ENCODE measurements at places on chromosomes 1 and 21.

DNA sequence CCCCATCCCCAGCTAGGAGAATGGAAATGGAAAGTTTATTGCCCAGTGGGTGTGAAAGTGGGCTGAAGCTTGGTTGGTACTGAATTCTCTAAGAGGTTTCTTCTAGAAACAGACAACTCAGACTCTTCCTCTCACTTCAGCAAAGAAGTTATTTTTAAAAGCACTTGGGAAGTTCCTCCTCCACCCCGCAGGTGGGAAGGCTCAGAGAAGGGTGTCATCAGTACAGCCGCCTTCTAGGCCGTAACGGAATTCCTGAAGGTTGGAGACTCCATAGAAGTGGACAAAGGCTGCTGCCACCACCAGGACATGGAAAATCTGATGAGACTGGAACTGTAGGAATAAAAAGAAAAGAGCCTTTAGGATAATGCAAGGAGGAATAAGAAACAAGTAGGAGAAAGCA is 14.3 kb upstream of the KLHL12 start:
- DNase-seq = no peak

DNA sequence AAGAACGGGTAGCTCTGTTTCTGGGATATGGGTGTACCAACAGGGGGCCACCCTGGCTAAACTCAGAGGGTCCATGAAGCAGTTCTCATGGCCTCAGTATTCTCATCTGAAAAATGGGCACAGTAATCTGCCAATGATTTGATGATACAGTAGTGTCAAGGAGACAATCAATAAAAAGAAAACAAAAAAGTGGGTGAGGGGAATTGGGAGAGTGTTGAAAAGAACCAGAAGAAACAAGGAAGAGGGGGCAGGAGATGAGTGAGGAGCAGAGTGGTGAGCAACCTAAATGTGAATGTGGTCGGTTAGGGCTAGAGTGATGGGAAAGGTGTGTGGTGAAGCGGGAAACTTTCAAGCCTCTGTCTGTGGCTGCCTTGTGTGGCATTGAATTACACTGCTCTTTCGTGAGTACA is 2.0 kb downstream of the SLAMF7 start:
- no peak for DNase-seq

DNA sequence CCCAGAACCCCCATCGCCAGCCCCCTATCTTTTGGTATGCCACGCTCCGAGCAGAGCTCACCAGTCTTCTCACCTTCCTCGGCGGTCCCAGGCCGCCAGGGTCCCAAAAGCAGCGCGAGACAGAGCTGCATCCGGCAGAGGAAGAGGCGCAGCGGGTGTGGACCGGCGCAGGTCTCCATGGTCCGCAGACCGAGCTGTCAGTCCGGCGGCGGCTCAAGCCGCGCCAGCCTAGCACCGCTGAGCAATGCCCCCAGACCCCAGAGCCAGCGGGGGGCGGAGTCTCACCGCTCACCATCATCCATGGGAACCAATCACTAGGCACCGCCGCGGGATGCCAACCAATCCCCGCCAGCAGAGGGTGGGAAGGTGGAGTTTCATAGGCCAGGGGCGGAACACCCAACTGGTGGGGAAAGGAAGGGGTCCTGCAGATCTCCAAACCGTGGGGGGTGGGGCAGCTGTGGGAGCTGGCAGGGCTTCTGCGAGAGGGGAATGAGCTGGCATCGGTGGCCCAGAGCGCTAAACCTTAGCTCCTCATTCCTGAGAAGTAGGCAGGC is at the start of gene EPHA10:
Gene EPHA10 (minus strand): TSS at position 233 of the 554 bp plus-strand sequence. CDS start 54 bp downstream, at position 179.
- no peak for DNase-seq

DNA sequence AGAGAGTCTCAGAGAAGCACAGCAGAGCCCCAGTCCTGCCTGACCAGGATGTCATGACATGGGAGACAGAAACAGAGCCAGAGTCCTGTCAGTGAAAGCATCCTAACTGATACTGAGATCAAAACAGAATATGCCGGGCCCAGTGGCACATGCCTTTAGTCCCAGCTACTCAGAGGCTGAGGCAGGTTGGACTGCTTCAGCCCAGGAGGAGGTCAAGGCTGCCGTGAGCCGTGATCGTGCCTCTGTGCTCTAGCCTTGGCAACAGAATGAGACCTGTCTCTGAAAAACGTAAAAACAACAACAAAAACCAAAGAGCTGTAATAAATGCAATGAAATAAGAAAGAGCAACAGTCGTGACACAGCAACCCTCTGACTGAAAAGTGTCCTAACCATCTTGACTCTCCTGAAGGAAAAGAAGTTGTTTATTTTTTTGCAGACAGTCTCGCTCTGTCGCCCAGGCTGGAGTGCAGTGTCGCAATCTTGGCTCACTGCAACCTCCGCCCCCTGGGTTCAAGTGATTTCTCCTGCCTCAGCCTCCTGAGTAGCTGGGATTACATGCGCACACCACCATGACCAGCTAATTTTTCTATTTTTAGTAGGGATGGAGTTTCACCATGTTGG is 189.2 kb downstream of the SLC45A1 start:
- DNase-seq = no peak

DNA sequence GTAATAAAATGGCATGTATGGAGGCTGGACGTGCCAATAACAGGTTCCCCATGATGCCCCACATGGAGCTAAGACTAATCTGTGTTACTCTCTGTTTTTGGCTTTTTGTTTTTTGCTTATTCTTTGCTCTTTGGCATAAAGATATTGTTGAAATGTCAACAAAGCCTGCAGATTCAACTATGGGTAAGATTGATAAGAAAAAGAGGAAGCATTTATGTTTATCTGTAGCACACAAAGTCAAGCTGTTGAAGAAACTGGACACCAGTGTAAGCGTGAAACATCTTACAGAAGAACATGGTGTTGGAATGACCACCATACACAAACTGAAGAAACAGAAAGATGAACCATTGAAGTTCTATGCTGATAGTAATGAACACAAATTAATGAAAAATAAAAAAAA is 402.7 kb downstream of the LTN1 start:
- no peak for DNase-seq

DNA sequence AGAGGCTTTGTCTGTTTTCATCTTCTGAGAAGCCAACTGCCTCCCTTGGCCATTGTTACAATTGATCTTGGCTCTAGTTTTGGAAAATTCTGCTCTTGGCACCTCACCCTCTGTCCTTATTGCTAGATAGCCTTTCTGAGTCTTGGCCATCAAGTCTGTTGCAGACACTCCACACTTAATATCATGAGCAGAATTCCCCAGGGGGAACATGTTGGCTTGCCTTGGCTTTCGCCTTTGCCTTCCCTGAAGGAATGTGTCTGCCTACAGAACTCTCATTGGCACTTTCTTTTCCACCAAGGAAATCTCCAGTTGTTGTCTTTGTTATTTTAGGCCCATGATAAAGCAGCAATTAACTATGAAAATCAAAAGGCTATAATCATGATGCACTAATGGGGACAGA is 42.7 kb upstream of the LDLRAP1 start:
- no peak for DNase-seq

DNA sequence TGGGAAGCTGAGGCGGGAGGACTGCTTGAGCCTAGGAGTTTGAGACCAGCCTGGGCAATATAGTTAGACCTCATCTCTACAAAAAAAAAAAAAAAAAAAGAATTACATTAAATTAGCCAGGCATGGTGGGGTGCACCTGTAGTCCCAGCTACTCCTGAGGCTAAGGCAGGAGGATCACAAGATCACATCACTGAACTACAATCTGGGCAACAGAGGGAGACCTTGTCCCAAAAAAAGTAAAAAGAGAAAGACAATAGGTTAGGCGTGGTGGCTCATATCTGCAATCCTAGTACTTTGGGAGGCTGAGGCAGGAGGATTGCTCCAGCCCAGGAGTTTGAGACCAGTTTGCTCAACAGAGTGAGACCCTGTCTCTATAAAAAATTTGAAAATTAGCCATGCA is 130.3 kb downstream of the TIAM1 start:
- no peak for DNase-seq

DNA sequence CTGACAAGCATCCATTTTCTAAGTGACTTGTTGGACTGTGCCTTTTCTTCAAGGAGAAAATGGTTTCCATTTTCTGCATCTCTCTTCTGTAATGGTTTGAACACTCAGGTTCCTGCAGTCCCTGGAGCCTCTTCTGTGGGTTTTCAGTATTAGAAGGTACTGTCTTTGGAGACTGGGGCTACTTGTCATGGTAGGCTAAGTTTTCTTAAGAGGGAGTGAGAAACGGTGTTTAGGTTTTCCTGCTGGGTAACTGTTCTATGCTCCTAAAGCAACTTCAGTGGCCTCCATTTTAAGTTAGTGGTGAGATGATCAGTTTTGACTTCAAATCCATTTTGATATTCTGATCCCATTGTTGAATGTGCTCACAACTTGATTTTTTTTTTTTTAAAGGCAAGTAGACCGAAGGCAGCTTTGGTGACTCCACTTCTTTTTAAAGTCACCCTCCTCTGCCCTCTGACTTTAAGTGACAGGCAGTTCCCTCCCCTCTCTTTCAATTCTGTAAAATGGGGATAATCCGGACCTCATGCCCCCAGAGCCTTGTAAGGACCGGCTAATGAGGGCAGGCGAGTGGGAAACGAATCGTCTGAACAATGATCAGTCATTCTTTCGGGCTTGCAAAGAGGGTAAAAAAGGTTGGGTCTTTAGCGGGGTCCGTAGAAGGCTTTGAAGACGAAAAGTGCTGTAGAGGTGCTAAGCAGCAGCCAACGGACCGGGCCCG is 1.0 kb upstream of the ARID1A start:
- DNase-seq = no peak

DNA sequence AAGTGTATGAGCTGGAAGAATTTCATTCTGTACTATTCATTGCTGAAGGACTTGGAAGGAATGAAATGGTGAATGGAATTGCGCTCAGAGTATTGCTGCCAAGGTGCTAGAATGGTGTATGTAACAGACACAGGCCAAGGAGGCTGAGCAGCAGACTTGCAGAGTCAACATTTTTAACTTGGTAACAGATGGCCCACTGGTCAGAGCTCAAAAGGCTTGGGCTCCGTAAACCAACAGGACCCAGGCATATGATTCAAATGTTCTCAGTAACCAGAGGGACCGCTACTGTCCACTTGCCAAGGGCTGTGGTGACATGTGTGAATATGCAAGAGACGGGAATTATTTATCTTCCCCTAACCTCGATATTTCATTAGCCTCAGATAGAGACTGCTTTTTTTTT is 28.8 kb upstream of the PTGFRN start:
- no peak for DNase-seq

- DNase-seq = no peak
Observed at GRCh38 chr1:6163973-6164617, 16.0 kb downstream of the CHD5 start.

- no peak for DNase-seq
Observed at GRCh38 chr1:219988387-219988786, 57.9 kb downstream of the EPRS1 start.

DNA sequence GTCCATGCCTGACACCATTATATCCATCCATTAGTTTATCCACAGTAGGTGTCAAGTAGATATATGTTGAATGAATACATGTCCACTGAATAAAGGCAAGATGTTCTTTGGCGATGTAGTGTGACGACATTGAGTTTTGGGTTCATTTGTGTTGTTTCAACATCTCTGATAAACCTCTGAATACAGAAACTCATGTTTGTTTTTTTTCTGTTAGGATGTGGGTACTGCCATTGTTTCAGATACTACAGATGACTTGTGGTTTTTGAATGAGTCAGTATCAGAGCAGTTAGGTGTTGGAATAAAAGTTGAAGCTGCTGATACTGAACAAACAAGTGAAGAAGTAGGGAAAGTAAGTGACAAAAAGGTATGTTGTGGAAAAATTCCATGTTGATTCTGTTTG is 28.1 kb downstream of the MDM4 start:
- no peak for DNase-seq

- DNase-seq = no peak
Observed at GRCh38 chr1:222653178-222653827, 35.4 kb downstream of the MIA3 start.

- DNase-seq = peak; percentile 18
Observed at GRCh38 chr1:20212685-20213331, 26.5 kb upstream of the PLA2G2C start.

GRCh38 chr1:110523011-110523410 is 4.0 kb upstream of the KCNA10 start:
- no peak for DNase-seq

DNA sequence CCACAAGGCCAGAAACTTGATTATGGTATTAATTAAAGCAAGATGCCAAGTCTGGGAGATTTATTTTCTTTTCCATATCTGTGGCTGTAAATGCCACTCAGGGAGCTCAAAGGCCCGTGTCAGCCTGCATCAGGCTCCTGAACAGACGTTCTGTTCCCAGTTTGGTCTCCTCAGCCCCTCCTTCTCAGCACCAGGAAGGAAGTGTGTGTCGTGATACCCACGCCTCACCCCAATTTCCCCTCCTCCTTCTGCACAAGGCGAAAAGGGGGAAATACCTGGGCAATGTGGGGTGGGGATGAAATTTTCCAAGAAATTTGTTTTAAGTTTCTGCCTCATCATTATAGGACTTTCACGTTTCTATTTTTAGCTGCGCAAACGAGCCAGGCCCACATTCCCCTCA is 112.0 kb downstream of the SYF2 start:
- DNase-seq = no peak

DNA sequence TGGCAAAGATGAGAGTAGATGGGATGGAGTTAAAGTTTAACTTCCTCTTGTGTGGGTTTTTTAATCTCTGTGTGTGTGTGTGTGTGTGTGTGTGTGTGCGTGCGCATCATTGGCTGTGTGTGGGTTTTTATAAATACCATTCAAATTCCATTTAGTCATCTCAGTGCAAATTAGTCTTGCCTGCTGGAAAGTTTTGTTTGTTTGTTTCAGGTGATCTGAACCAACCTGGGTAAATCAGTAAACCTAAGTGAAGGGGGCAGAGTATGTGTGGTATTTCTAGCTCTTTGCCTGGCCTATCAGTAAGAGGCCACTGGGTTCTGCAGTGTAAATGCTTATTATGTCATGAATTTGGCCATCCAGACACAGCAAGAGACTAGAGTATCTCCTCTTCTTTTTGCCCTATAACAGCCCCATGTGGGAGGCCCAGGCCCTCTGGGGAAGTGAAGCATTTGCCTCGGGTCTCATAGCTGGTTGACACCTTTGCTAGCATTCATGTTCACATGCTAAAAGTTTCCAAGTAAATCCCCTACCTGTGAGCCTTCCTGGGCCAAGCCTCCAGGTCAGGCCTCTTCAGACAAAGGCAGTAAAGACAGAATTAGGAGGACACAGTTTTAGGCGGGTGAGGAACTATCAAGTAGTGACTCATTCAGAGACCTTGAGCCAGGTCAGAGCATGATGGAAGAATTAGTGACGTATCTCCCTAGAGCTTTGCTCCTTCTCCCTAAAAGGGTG is 14.7 kb downstream of the INTS3 start:
- no peak for DNase-seq

GRCh38 chr1:89790592-89790991 is 30.2 kb upstream of the LRRC8D start:
- DNase-seq = peak; percentile 43

DNA sequence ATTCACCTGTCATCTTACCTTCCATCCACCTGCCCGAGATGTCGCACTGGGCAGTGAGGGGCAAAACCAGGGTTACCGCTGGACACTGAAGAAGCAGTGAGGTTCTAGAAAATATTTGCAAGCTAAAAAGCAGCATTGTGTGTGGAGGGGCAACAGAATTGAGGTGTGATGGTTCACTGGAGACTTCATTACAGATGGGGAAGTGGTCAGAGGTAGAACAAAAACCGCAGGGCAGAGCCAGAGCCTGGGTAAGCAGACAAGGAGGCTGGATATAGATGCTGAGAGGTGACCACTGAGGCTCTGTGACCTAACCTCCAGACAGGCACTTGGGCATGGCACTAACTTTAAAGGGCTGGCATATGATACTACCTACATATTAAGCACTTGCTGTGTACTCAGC is 363.9 kb upstream of the PROX1 start:
- no peak for DNase-seq

GRCh38 chr21:21213297-21213696 is 215.1 kb downstream of the NCAM2 start:
- DNase-seq = no peak
